ENCODE measurements at places on chromosomes 6 and 20.

- no peak for DNase-seq
Observed at GRCh38 chr6:44661221-44662008, 273.9 kb downstream of the CDC5L start.

- DNase-seq, result no peak
Observed at GRCh38 chr20:58268421-58268821, 40.0 kb upstream of the ANKRD60 start.

DNA sequence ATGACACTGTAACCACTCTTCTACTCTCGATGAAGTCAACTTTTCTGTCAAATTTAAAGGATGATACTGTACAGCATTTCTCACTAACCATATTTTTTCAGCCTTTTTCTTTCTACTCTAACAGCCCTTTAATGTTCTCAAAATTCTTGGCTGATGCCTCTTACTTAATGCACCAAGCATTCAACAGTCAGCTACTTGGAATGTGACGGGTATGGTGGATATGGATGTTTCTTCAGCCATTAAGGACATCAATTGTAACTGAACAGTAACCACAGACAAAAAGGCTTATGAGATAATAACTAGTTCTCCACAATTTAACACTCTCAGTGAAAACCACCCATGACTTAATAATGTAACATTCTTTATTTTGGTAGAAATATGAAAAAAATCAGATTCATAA, 467.2 kb upstream of the ZNF337 start:
- no peak for DNase-seq

GRCh38 chr20:43334080-43334479, 123.6 kb upstream of the SRSF6 start:
- DNase-seq, result no peak

DNA sequence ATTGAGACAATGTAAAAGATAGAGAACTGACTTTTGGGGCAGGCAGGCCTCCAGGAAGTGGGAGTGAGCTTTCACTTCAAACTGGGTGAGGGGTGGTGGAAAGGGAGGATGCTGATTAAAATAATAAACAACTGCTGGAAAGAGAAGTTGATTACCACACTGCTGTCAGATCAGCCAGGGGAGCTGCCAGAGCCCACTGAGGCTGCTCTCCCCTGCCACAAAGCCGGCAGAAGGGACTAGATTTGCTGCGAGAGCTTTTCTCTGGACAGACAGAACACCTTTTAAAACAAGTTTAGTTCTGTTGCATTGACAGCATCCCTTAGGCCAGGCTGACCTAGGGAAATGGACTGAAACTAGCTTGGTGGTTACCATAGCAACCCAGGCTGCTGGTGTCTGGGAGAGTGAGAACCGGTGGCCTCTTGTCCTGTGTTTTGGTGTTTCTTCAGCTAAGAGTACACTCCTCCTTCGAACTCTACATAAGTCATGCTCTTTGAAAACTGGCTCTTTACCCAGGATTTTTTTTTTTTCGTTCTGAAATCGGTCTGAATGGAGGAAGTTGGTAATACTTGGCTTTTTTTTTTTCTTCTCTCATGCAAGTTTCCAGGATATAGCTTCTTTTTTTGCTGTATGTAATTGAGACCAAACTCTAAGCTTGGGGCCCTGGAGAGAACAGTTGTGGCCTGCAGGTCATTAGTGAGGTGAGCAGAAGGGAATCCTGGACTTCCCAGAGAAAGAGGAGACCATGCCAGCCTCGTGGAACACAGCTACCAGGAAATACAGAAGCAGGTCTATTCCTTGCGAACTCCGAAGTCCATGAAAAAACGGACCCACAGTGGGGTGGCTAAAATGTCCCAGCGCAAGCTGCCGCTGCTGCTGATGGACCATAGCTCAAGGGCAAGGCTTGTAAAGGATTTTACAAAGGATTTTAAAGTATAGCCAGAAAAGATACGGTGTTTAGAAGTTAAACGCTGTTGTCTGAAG, 374.4 kb downstream of the UTRN start:
- no peak for DNase-seq

- DNase-seq, result no peak
Observed at GRCh38 chr6:16595514-16596120, 165.6 kb downstream of the ATXN1 start.

DNA sequence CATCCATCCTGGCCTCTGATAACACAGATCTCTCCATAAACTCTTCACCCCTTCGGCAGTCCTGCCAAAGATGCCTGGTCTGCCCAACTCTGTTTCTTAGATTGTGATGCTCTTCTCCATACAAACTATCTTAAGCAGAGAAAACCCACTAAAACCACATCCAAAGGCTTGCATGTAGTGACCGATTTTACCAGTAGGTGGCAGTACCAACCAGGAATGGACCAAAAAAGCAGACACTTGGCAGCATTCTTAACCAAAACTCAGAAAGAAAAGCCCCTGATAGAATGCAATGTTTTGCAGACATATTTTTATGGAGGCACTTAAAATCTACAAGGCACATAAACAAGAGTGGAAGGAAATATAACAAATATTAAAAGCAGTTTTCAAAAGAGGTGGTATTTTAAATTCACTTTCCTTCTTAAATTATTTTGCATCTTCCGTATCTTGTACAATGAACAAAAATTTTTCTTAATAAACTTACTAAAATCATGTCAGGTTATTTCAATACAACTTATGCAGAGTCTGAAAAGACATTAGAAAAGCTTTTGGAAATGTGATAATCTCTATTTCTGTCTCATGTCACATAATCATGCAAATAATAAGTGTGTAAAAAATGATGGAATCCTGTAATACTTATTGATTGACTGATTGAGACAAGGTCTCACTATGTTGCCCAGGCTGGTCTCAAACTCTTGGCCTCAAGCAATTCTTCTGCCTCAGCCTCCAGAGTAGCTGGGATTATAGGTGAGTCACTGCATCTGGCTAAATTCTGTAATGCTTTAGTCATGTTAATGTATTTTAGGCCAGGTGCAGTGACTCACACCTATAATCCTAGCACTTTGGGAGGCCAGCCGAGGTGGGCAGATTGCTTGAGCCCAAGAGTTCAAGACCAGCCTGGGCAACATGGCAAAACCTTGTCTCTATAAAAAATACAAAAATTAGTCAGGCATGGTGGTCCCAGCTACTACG, 29.4 kb downstream of the LRP11 start:
- DNase-seq, result peak; percentile 11

- peak; percentile 10 for DNase-seq
Observed at GRCh38 chr20:461254-462198, 807 bp downstream of the TBC1D20 start.

DNA sequence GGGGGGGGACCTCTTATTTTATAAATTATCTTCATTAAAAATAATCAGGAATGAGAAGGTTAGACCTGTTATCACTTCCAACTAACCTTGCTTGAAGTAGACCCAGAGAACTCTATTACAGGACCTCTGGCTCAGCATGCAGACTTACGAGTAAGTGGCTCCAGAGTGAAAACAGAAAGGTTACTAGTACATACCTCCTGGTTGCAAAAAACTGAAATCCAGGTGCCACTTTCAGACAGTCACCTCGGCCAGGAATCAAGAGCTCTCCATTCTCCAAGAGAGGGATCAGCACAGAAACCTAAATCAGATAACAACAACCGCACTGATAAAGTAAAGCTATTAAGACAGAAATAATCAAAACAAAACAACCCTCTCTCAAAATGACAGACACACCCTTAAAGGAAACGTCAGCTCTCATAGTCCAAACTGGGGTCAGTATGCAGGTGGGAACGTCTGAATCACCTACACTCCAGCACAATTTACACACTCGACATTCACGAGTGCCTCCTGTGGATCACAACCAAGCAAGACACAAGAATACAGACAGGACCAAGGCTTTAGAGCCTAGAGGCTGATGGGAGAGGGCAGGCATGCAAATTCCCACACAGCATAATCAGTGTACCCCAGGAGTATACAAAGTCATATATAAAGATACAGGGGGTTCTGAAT, 31.8 kb downstream of the MDN1 start:
- DNase-seq, result no peak

DNA sequence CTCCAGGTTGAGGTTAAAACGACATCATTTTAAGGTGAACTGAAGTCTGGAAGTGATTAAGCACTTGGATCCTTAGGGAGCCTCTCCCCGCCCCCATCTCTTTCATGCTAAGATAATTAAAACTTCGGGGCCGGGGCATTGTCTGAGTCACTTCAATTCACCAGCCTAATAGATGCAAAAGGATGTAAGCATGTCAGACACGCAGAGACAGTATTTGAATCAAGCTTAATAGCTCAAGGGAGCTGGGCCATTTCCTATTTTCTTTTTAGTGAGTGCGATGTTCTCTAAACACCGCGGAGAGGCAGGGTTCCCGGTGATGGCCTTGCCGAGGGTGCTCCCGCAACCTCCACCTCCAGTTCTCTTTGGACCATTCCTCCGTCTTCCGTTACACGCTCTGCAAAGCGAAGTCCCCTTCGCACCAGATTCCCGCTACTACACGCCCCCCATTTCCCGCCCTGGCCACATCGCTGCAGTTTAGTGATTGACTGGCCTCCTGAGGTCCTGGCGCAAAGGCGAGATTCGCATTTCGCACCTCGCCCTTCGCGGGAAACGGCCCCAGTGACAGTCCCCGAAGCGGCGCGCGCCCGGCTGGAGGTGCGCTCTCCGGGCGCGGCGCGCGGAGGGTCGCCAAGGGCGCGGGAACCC, 516 bp upstream of the IRF4 start:
- DNase-seq, result no peak

DNA sequence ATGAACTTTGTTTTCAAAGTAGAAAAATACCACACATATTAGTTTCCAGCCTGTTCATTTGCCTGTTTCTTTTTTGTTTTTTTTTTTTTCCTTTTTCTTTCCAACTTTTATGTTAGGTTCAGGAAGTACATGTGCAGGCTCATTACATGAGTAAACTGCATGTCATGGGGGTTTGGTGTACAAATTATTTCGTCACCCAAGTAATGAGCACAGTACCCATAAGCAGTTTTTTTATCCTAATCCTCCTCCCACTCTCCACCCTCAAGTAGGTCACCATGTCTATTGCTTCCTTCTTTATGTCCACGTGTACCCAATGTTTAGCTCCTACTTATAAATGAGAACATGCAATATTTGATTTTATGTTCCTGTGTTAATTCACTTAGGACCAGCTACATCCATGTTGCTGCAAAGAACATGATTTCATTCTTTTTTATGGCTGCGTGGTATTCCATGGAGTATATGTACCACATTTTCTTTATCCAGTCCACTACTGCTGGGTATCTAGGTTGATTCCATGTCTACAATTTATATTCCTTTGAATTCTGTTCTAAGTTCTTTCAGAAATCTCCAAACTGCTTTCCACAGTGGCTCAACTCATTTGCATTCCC, 31.8 kb downstream of the SNX14 start:
- no peak for DNase-seq

DNA sequence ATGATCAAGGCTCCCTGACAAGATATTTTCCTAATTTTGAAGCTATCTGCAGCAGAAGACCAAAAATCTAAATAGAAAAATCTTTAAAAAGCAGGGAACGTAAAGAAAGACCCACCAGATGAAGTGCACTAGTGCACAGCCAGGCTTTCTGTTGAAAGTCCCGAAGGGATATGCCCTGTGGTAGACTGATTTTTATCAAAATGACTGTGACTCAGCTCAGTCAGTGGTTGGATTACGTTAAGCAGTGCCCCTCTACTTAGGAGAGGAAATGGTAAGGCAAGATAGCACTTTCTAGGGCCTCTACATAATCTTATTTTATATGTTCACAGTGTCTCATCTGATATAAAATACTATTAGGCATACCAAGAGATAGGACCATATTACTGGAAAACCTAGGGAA, 123.4 kb upstream of the RAB32 start:
- DNase-seq, result no peak

DNA sequence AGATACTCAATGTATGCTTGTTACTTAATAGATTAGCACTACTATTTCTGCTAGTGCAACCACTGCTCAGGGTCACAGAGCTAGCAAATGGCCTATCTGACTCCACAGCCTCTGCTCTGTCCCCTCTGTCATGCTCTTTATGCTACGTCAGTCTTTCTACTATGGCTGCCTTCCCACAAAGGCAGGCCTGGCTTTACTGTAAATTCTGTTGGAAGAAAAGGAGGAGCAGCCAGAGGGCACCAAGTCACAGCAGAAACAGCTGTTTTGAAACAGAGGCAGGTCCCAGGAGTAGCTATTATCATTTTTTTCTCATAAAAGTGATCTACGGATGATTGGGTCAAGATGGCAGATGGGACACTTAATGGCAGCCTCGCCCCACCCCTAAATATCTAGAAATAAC, 10.0 kb upstream of the ELMO2 start:
- no peak for DNase-seq

GRCh38 chr20:48126227-48126740, 341.0 kb upstream of the SULF2 start:
- no peak for DNase-seq

DNA sequence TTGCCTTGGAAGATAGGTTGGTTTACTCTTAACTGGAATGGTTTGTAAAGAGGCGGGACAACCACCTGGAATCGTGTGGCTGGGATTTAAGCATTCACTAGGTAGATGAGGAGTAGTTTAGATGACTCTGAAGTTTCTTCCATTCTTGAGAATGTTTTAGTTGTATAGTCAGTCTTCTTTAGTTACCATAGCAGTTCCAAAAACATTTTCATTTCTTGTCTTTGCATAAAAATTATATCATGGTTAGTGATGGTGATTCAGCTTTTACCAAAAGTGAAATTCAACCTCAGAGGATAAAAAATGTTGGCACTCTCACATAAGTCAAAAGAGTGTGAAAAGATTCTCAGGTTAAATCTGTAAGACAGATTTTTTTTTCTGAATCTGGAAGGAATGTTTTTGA, 70.3 kb downstream of the SMAP1 start:
- no peak for DNase-seq

GRCh38 chr20:38811769-38812168, 6.3 kb downstream of the PPP1R16B start:
- DNase-seq, result no peak

DNA sequence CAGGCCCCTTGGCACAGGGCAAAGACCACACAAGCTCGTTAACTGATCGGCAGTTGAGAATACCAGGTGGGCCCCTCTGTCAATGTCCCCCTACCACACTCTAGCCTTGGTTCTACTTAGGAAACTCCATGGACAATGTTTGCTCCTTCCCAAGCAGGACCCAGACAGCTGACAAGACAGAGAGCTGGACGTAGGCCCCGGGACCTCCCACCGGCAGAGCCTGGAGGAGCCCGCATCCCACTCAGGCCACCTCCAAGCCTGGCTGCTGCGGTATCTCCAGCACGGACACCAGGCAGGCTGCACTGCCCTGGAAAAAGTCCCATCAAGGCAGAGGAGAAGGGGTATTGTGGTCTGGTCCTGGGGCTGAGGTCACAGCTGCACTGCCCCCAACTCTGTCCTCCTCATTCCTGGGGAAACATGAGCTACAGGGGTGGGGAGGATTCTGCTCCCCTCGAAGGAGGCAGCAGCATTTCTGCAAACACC, 6.2 kb upstream of the GRM4 start:
- DNase-seq, result no peak

DNA sequence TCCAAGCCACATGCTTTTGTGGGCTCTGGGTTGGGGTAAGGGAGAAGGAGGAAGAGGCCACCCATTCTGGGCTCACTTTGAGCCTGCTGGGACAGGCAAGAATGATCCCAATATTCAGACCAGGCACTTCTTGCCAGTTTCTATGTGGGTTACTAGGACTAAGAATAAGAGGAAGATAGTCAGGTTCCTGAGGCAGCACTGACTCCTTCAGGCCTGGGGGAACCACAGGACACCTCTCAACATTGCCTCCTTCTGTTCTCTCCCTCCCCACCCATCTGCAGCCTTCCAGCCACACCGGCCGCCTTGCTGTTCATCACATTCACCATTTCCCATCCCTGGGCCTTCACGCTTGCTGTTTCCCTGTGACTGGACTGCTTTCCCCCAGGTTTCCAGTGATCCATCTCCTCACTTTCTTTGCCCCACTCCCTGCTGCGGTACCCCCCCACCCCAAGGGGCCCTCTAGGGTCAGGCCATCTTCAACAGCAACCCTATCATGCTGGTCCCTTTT, 69.2 kb upstream of the SIRPA start:
- DNase-seq, result no peak

GRCh38 chr6:43758617-43759050, 11.4 kb upstream of the VEGFA start:
- DNase-seq, result no peak

All from stimulated activated CD4-positive, alpha-beta T cell treated with anti-CD3 and anti-CD28 coated beads, TNF-alpha, amount 100 ng/mL, for 4 hours (primary cell).